CD4-positive, alpha-beta T cell treated with Interleukin-15 for 1 hour (primary cell): ENCODE measurements at places on chromosomes 5 and 9.

- no peak for DNase-seq
Observed at GRCh38 chr5:88770276-88771257, 112.4 kb downstream of the MEF2C start.

DNA sequence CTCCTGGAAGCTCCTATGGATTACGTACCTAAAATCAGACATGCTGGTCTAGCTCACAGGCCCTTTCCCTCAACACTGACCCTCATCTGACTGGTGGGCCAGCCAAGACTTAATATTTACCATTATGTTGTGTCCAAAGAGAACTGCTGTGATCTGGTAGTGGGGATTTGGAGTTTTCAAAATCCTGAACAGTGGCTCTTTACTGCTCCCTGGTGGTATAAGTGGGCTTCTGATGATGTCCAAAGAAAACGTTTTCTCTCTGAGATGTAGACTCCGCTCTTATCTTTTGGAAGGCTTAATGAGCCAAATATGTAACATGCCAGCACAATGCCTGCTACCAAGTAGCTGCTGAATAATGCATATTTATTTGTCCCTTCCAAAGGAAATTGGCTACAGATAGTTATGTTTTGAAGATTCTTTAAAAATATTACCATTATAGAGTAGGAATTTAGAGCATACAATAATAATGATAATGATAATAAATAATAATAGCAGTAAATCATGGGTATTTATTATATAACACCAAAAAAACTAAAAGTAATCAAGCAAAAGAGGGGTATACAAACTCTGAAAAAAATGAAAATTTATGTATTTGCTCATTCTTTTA, 406.6 kb upstream of the TNC start:
- no peak for DNase-seq

DNA sequence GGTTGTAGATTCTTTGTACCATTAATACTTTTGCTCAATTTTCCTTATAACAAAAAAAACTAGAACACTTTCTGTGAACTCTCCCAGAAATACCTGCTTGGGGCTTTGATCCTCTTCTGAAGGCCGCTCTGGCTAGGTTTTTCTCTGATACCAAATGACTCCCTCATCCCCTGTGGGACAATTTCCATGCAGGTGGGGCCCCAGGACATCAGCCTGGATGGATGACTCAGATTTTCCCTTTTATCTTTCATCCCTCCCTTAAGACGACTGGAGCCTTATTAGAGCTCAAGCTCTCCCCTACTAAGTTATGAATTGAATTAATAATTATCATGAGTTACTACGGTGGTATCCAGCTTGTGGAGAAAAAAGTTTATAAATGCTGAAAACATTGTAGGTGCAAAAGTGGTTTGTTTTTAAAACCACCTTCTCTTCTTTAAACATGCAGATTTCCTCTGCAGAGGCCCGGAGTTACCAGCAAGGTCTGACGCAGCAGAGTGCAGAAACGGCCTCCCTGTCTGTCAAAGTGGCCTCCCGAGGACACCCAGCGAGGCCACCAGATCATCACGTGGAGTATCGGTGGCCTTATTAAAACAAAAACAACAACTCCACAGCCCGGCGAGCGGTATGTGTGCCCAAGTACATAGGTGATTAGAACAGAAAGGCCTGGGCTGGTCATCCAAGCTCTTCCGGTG, 50.8 kb upstream of the IRX4 start:
- DNase-seq, result no peak

DNA sequence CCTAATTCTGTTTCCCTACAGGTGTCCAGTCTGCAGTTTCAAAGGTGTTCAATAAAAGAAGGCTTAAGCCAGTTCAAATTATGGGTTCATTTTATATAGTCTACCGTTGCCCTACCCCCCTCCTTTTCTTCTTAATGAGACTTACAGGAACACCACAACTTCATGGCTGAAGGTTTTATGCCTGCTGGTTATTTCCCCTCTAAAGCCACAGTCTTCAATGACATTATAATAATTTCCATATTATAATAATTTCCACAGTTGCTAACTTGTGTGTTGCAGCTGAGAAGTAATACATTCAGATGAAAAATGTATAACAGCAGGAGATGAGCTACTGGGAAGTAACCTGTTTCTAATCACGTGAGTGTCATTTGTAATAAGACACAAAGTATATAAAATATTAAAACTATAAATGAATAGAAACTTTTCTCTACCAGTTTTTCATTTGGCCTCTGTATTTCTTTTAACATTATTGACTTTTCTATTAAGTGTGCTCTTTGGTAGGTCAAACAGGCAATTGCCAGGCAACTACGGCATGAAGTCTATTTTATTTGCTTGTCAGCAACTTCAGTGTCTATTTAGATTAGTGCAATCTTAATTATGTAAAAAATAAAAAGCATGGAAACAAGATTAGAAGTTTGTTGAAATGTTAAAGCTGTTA, 120.5 kb upstream of the HMHB1 start:
- no peak for DNase-seq

DNA sequence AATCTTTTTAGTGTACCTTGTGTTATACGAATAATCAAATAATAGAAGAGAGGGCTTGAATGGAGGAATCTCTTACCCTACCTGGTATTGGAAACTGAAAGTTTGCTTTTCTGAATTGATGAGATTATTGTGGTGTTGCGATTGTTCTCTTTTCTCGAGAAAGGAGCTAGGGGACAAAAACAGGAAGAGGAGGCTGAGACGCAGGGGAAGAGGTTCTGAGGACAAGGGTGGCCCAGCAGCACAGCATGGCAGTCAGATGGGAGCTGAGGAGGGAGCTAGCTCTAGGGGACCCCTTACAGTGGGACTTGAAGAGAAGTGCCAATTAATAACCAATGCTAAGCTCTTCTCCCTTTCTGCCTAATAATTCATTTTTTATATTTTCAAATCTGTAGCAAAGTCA, 183.3 kb upstream of the DMAC1 start:
- no peak for DNase-seq

GRCh38 chr9:16982780-16983310, 112.4 kb upstream of the BNC2 start:
- no peak for DNase-seq

DNA sequence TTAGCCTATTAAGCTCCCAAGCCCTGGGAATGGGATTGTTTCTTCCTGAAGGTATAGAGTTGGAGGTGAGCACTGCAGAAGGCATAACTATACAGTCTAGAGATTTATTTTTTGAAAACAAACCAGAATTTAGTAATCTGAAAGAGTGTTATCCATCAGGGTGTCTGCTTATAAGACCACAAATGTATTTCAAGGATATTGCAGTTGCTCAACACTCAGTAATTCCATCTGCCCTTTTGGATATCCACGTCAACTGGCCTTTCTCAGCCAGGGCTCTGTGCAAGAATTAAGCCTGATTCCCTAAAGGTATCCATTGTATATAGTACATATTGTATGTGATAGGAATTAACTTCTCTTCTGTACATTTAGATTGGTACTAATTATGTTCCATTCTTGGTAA, 15.0 kb upstream of the IL31RA start:
- no peak for DNase-seq

GRCh38 chr9:94613003-94613402, 19.4 kb upstream of the FBP2 start:
- DNase-seq, result no peak

DNA sequence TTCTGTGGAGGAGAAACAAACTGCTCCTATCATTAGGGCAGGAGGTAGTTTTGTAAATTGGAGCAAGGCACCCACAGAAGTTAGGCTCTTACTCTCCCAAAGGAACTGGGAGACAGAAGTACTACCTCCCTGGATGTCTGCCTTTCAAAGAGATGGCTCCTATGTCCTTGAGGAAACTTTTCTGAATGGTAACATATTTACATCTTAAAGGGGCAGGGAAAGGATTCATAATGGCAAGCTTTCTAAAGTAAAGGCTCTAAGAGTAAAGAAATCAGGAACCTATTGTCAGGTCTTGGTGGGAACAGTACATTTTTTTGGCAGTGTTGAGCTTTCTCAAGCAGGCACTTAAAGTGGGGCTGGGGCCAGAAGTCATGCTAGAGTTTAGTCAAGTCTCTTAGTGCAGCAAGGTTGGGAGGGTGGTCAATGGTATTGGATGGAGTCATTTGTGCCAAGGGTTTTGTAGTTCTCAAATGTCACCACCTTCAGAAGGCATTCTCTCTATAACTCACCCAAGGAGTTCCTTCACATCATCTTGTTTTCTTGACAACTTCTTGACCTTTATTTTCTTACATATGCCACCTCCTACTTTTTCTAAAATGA, 26.3 kb upstream of the NDFIP1 start:
- DNase-seq, result no peak

GRCh38 chr9:84285381-84285780, 55.2 kb downstream of the SLC28A3 start:
- no peak for DNase-seq
